ENCODE measurements at places on chromosomes 12 and 14. TPM values are rescaled to one million over a fixed set of nuclear protein-coding genes. Genes with fewer than 3 reads are reported as not detected.

Gene KRT3
- total RNA-seq = not detected

GRCh38 chr12:50351120-50352043 lies 45.0 kb downstream of the FAM186A start:
- no peak for DNase-seq

GRCh38 chr14:76995279-76996035 lies 33.1 kb downstream of the IRF2BPL start:
- no peak for DNase-seq

GRCh38 chr14:80080601-80081000 lies 130.7 kb downstream of the DIO2 start:
- no peak for DNase-seq

DNA sequence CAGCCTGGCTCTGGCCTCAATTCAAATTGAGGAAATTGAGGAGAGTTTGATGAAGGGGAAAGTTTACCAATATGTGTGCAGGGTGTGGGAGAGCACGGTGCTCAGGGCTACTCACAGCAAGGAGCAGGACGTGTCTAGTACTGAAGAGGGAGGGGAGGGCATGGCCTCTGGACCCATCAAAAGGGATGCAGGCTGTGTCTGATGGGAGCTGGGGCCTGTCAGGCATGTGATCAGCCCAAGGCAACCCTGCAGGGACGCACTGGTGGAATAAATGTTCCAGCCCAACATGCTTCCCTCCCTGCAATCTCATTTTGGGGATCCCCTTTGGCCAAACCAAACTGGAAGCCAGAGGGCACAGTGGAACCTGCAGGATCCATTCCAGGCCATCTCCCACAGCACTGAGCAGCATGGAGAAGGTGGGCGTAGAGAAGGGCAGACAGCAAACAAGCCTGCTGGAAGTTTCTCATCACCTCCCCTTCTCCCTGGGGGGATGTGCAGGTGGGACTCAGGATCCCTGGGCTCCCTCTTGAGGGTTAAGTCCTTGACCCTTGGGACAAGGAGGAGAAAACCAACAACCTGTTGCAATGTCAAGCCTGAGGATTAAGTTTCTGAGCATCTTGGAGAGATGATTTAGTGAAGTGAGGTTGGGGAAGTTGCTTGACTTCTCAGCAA lies 17.8 kb upstream of the RBM19 start:
- DNase-seq = no peak

DNA sequence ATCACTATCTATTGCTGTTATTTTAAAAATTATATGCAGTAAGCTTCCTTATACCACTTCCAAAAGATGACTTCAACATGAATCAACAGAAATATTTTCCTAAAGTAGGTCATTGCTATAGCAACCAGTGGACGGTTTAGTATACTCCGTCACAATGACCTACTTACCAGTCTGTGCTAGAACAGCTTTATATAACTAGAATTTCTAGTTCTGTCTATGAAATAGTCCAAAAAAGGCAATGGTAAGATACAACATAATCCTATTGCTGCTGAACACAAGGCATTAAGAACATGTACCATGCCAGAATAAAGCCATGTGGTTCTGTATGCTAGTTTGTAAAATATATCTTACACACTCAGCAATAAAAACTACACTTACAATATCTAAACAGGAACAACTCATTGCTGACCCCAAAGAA lies 40.7 kb upstream of the MTERF2 start:
- DNase-seq = no peak

Gene MRPS35
- 35.9 TPM for total RNA-seq

Gene TSHR
- total RNA-seq = not detected

- DNase-seq = no peak
These were observed 2.1 kb downstream of the GSTZ1 start for GRCh38 chr14:77322951-77323350.

DNA sequence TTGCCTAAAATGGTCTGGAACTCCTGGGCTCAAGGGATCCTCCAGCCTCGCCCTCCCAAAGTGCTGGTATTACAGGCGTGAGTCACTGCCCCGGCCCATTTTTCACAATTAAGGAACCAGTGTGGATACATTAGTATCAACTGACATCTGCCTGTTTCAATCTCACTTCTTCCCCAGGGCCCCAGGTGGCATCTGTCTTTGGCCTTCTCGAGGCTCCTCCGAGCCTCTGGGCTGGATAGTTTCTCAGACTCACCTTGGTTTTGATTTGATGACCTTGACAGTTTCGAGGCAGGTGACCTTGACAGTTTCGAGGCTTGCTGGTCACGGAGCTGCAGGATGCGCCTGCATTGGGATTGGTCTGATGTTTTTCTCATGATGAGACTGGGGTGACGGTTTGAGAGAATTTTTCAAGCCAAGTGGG lies 41.0 kb upstream of the NCOR2 start:
- DNase-seq = no peak

DNA sequence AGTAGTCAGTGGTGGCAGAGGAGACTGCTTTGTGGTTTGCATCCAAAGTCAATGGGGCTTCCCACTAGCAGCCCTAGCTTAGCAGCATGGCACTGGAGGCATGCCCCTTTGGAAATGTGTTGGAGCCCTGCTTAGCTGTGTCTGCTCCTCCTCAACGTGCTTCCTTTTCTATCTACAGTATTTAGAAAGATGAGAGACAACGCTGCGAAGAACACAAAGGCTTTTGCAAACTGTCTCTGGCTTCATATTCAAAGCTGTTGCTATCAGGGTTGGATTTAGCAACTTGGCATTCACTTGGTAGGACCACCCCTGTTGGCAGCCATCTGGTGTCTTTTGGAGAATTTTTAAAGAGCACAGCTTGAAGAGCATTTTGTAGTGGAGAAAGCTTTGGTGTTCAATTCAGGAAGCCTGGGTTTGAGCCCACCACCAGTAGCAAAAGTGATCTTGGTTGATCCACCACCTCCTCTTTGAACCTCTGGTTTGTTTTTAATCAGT lies 82.1 kb upstream of the CCDC196 start:
- DNase-seq = no peak

Gene NDUFA12
- 88.8 TPM for total RNA-seq

Gene ADAM20
- total RNA-seq = 0.63 TPM

DNA sequence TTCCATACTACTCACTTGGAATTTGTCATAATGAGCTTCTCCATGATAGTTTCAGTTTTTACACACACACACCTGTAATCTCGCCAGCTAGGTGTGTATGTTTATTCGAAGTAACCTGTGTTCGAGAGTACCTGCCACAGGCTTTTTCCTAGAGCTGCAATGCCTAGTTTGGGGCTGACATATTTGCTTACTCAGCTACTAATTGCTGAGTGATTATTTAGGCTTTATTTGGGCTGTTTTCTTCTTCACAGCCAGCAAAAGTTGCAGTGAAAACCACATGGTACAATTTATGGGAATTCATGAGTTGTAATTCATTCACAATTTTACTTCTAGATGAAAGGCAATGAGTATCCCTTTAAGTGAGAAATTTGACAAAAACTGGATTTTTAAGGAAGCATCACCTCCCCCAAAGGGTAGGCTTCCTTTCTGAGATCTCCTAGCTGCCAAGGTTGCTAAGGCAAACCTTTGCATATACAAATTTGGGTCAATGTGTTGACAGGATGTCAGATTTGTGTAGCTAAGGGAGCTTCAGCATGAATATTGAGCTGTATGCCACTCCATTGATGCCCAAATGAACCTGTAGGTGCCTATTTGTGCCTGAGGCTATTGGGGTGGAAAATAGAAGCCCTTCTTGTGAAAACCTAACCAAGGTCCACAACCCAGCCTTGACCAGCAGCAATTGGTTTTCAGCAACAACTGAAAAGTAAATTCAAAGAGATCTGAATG lies 108.7 kb upstream of the OTX2 start:
- DNase-seq = no peak

DNA sequence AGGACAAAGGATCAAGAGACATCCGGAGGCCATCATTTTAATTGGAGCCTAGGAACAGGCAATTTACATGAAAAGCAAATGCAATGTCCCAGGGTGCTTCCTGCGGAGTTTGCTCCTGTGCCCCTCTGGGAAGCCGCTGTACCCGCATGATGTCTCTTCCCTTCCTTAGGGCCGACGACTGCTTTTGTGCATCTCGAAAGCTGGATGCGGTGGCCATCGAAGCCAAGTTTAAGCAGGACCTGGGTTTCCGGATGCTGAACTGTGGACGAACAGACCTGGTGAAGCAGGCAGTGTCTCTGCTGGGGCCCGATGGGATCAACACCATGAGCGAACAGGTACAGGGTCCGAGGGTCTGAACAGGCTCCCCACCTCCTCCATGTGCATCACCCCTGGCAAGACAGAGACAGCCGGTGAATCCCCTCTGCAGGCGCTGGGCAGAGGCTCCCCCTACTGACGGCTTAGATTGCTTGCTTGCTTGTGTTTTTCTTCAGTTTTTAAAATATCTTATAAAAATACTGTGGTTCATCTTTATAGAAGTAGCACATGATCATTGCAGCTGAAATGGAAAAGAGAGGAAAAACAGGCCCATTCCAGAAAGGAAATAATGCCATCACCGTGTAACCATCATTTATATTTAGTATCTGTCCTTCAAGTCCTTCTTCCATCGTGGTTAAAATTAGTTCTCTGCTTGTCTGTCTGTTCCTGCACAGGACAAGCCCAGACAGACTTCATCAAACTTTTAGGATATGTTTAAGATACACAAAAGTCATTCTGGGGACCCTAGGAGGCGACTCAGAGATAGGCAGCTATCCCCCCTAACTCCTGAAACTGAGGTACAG lies 75.4 kb upstream of the PWP1 start:
- DNase-seq = no peak

Gene ASIC1
- 3.3 TPM for total RNA-seq

- no peak for DNase-seq
These were observed 177.7 kb downstream of the CCDC91 start for GRCh38 chr12:28367993-28368392.

GRCh38 chr12:2890001-2890387 lies 697 bp upstream of the TULP3 start:
- DNase-seq = no peak

GRCh38 chr12:98228683-98229539 lies 286.5 kb upstream of the TMPO start:
- no peak for DNase-seq

Gene AQP6
- not detected for total RNA-seq

Gene INHBE
- total RNA-seq = not detected

DNA sequence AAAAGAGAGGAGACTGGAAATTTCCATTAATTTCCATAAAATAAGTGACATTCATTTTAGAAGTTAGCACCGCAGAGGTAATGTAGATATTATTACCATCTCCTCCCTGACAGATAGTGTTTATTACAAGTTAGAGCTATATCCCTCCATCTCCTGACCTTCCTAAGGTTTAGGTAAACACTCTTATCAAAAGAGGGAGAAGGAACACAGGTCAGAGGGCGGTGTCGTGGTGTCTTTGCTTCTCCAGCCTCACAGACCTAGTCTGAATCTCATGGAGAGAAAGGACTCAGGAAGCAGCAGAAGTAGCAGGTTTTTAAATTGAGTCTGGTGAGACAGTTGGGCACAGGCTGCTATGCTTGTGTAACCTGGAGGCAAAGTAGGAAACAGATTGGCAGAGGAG lies 11.5 kb upstream of the POC1B start:
- DNase-seq = peak; percentile 14

Gene KRT5
- total RNA-seq = 1.2 TPM

DNA sequence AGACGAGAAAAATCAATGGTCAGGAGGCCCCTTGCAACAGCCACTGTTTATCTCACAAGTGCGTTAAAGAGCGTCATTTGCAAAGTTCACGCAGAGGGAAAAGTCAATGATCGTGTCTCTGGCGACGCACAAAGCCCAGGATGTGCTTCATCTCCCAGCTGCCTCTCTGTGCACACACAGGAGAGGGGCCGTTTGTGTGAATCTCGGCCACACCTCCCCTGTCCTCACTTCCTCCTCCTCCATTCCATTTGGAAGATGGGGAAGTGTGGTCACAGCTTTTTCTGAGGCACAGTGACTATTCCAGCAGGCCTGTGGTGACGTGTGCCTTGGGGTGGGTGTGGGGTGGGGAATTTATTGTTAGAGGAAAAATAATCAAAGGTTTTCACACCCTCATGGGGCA lies 90.4 kb downstream of the RBM19 start:
- no peak for DNase-seq

GRCh38 chr14:56199095-56199981 lies 81.1 kb downstream of the PELI2 start:
- DNase-seq = peak; percentile 50

DNA sequence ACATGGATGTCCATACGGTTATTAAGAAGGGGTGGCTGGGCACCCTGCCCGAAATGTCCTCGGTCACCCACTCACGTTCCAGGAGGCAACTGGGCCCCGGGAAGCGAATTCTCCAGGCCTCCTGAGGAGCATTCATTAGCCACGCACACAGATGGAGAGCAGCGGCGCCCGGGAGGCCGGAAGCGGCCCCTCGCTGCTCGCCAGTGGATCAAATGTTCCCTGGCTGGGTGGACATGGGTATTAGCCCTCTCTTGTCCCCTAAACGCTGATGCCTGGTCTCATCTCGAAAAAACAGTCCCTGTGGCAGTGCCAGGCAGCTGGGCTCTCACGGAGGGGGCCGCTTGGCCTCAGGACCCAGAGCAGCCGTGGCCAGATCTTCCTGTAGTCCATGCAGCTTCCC lies 59.0 kb upstream of the DLK1 start:
- DNase-seq = no peak

- DNase-seq = no peak
These were observed 93.8 kb downstream of the PTPRB start for GRCh38 chr12:70543444-70543843.
